ENCODE measurements at places on chromosomes 3 and 15. TPM values are rescaled to one million over a fixed set of nuclear protein-coding genes. Genes with fewer than 3 reads are reported as not detected.

DNA sequence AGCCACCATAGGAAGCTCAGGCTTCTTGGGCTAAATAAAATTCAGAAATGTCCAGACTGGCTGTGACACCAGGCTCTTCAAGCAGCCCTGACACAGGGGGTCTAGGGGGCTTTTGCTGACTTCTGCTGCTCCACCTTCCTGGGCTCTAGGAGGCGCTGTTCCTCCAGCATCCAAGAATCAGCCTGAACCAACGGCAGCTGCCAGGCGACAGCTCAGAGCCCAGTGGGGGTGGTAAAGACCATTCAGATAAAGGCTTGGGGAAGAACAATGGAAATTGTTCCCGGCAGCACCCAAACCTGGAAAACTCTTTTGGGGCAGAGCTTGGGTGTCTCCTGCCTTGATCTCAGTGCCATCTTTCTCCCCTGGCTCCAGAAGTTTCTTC, 21.6 kb upstream of the PSTPIP1 start:
- DNase-seq = peak; percentile 37

DNA sequence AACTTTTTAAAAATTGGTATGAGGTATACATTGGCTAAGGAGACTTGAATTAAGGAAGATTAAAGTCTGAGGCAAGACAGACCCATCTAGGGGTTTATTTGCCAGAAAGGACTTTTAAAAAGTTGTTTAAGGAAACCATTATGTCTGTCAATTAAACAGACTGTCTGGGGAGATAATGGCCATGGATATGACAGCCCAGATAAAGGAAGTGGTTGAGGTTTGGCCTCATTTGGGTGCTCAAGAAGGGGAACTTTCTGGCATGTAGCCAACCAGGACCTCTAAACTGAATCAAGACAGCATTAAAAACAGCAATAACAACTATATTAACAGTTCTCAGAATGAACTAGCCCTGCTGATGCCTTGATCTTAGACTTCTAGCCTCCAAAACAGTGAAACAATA, 9.9 kb upstream of the CD200R1L start:
- no peak for DNase-seq

GRCh38 chr3:138347960-138348753, at the start of gene MRAS:
MRAS (plus strand) TSS chr3:138348579; CDS start chr3:138372884, 24,305 bp downstream.
- DNase-seq = peak; percentile 68

- DNase-seq = no peak
Measured at GRCh38 chr3:66399529-66400232, 101.1 kb downstream of the LRIG1 start.

- DNase-seq = peak; percentile 86
Measured at GRCh38 chr15:90184119-90184785, 16.9 kb upstream of the SEMA4B start.

P2RY12 gene
- total RNA-seq = not detected

FGF7 gene
- not detected for total RNA-seq

GRCh38 chr3:9687514-9687913, 16.1 kb upstream of the CPNE9 start:
- DNase-seq = no peak

LSAMP gene
- not detected for total RNA-seq

DNA sequence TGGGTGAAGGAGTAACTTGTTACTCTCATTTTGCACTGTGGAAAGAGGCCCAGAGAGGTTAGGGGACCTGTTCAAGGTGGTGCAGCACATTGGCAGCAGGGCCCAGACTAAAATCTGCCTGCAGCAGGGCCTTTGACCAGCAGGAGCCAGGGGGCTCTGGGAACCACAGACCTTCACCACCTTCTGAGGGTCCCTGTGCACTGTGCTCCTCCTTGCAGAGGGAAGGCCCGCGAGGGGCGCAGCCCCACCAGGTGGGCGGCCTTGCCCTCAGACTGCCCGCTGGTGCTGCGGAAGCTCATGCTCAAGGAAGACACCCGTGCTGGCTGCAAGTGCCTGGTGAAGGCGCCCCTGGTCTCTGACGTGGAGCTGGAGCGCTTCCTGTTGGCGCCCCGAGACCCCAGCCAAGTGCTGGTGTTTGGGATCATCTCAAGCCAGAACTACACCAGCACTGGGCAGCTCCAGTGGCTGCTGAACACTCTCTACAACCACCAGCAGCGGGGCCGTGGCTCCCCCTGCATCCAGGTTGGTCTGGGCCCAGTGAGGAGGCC, 61.5 kb upstream of the FGD5 start:
- no peak for DNase-seq

DNA sequence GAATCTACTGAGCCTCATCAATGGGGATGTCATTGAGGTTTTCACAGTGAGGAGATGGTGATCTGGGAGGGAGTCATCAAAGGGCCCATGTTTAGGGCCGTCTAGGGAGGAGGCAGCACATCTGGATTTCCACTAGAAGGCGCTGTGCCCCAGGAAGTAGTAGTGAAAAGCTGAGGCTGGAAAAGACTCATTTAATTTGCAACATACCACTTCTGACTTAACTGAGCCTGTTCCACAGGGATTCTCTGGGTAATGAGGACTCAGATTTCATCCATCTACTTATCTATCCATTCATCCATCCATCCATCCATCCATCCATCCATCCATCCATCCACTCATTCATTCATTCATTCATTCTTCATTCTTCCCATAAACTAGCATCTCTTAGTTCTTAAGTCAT, 17.4 kb upstream of the SHF start:
- DNase-seq = peak; percentile 79

XYLB gene
- total RNA-seq = 20.2 TPM

DNA sequence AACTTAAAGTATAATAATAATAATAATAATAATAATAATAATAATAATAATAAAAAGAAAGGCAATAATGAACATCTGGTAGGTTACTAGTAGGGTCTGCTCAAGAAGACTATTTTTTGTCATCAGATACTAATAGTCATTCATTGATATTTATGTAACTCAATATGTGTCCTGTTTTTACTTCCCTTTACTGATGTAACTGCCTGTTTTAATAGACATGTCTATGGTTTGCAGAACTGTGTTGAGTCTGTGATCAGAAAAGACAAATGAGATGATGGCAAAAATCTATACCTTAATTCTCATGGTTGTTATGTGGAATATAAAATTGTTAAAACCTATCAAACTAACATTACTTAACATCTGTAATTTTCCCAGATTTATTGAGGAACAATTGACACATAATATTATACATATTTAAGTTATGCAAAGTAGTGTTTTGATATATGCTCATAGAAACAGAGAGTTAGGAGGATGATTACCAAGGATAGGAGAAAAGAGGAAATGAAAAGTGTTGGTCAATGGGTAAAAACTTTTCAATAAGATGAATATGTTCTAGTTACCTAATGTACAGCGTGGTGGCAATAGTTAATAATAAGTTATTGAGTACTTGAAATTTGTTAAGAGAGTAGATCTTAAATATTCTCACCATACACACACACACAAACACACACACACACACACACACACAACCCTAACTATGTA, 699.4 kb downstream of the ZPLD1 start:
- no peak for DNase-seq

MTHFS gene
- total RNA-seq = 45.1 TPM

LIPH gene
- 1.3 TPM for total RNA-seq

LIPC gene
- total RNA-seq = 0.27 TPM

- no peak for DNase-seq
Measured at GRCh38 chr3:45440131-45440530, 51.8 kb downstream of the LARS2 start.

RASGRP1 gene
- total RNA-seq = 0.31 TPM

DNA sequence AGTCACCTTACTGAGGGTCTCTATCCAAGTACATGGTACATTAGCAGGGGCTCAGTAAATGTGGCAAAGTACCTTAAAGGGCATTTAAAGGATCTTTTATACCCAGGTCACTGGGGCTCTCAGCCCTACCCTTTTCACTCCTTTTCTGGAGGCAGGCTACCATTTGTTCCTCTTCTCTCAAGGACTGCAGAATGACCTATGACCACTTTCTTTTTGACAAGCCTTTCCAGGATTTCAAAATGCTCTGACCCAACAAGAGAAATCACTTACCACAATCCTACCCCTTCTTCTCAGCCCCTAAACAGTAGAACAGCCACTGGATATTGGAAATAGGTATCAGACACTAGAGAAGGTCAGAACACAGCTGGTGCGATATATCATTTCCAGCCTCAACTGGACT, 221.8 kb upstream of the TPRG1 start:
- no peak for DNase-seq

DNA sequence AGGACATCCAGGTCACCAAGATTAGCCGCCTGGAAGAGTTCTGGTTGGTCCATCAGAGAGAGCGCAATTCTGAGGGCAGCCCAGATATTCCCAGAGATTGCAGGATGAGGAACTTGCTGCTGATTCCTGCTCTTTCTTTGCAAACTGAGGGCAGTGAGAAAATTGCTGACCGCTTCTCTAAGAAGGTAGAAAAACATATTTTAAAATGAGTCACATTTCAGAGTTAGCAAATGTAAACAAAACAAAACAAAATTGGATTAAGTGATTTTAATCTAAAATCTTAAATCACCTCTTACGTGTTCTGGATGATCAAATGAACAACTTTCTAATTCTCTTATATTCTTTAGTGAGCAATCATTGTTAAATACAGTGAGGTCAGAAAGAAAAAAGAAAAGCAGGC, 149.0 kb downstream of the USP13 start:
- no peak for DNase-seq

GRCh38 chr15:27027229-27027628, 56.2 kb downstream of the GABRG3 start:
- no peak for DNase-seq

DNA sequence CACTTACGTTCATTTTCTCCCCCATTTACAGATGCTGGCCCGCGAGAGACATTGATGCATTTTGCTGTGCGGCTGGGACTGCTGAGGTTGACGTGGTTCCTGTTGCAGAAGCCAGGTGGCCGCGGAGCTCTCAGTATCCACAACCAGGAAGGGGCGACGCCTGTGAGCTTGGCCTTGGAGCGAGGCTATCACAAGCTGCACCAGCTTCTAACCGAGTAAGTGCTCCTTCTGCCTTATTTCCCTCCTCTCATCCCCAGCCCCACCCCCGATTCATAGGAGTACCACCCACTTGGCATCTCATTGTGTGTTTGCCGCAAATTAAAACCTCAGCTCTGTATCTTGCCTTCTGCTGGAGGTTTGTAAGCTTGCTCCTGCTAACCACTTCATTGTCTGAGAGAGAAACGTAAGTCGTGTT, 163.3 kb downstream of the AKAP13 start:
- no peak for DNase-seq

GRCh38 chr15:69599271-69599670, 146.7 kb downstream of the RPLP1 start:
- no peak for DNase-seq

DNA sequence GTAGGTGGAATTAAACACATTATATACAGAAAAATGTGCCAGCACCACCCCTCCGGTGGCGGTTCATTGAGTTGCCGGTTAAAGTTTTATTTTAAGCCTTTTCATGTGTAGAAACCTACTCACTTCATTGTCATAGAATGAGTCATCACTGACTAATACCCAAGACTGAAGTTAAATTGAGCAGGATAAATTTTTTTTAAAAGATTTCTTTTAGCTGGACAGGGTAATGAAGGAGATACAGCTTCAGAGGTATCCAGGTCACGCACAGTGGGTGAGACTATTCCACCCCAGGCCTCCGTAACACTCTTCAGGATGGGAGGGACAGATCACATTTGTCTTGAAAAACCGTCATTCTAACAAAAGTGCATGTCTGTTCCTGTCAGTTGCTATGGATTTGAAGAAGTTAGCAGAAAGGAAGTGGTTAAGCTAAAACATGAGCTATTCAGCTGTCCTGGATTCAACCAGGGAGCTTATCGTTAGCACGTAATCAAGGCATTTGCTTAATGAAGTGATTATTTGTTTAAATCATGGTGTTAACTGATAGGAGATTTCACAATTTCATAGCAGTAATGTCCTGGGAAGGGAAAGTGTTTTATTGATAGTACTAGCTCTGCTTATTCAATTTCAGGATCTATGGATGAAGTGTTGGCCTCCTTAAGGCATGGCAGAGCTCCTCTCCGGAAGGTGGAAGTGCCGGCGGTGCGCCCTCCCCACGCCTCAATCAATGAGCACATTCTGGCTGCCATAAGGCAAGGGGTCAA, 23.4 kb downstream of the WHAMM start:
- no peak for DNase-seq

CAMK2N2 gene
- total RNA-seq = 0.27 TPM

DNA sequence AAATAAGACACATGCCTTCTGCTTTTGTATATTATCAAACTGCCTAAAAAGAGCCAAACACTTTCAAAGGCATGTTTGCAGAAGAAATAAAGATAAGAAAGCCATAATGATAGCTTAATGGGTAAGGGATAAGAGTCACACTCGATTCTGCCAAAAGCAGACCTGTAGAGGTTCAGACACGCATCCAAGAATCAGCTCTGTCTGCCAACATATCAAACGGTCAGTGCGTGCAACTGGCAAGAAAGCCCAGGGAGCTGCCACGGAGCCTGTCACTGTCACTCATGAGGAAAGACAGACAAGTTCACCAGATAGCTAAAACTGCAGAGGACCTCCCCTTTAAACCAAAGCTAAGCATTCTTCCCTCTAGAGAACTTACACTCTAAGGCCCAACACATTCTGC, 23.2 kb downstream of the DCP1A start:
- DNase-seq = no peak

DNA sequence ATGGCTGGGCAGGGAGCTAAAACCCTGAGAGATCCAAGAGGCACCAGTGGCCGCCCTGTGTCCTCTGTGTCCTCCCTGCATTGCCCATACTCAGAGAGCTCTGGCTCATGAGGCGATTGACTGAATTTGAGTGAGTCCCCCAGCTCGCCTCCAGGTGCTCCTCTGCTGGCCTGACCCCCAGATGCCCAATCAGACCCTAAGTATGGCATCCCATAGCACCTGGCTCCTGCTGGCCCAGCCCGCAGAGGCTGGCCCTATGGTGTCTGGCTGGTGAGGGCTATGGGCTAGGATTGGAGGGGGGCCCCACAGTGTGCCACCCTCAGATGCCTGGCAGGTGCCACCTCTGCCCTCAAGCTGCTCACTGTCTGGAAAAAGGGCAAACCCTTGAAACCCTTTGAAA, 1.6 kb upstream of the TKT start:
- DNase-seq = no peak
